ENCODE measurements at places on chromosomes 5 and 9.

DNA sequence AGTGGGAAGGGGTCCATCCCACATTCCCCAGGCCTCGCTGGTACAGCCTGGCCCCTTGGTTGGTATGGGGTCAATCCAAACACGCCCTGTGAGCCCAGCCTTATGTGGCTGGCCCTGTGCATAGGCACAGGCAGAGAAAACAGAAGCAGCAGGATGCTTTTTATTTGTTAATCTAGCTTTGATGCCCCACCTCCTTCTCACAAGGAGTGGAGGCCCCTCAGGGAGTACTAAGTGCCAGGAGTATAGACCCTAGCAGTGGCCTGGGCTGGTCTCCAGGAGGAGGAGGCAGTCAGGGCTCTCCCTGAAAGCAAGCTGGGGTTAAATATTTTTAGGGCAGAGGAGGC, 14.6 kb upstream of the TCF7 start:
- DNase-seq: no peak

GRCh38 chr5:159402856-159403255, 72.6 kb upstream of the IL12B start:
- no peak for DNase-seq

DNA sequence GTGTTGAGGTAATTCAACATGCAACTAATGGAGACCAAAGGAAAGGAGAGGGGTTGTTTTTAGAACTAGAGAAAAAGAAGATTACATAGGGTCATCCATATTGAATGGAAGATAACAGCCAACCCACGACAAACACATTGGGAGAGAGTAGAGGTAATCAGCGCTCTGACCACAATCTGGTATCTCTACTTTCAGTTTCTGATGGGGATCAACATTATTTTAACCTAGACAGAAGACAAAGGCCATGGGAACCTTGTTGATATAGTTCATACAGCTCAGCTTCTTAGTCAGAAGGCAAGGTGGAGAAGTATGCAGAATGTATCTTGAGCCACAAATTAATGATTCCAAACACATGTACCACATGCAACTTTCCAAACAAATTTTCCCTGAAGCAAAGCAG, 537.1 kb upstream of the ST8SIA4 start:
- no peak for DNase-seq

DNA sequence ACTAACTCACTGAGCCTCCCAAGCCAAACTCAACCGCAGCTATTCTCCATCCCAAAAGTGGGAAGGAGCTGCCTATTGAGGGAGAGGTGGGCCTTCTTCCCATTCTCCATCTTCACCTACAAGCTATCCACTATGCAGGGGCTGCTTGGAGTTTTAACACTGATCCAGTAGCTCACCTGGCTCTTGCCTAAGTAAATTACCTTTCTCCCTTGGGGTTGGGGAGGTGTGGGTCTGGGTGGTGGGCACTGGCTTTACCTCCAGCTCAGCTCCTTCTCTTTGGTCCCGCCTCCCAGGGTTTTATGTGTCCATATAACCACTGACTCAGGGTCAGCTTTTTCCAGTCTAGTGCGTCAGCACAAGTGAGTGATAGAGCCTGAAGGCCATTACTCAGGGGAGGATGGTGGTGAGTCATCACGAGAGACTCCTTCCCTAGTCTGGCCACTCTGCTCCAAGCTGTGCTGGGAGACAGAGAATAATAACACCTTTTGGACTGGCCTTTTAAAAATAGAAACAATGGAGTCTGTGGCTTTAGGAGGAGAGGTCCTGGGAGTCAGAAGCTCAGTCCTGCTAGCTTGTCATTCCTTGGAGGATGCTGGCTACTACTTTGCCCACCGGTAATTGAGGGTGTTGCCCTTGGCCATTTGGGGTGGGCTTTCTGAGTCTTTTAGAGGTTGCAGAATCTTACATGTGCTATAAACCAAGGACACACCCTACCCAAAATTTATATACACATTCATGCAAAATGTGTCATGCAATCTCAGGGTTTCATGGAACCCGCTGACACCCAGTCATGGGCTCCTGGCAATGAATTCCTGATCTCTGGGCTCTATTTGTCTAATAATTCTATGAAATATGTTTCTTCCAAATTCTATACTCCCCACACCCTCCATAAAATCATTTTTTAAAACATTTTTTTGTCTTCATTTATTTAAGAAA, 35.6 kb upstream of the ATP6V1G1 start:
- peak; percentile 97 for DNase-seq

- no peak for DNase-seq
Measured at GRCh38 chr9:117403403-117403811, 11.4 kb downstream of the ASTN2 start.

DNA sequence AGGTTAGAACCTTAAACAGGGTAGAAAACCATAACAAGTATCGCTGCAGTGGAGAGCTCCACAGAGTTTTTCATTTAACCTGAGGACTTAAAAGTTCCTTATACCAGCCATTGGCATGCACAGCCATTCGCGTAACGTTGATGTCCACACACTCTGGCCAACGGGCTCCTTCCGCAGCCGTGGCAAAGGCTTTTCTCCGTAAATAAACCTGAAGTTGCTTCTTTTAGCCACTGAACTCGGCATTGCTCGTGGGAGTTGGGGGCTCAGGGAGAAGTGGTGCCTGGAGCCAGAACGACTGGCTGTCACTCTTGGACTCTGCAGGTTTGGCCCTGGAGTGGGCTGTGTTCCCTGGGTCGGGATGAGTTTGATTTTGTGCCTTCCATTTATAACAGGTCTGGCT, 125.9 kb upstream of the LMX1B start:
- DNase-seq: no peak

DNA sequence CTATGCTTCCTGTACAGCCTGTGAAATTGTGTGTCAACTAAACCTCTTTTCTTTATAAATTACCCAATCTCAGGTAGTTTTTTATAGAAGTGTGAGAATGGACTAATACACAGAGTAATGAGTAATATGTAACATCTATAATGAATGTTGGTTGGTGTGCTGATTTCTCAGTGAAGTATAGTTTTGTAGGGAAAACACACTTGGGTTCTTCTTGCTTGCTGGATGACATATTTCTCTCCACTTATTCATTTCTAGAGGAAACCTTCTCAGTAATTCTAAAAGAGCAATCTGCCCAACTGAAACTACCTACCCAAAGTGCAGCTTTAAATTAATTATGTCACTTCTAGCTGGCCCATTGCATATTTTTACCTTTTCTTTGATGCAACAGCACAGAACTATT, 81.1 kb upstream of the RORB start:
- no peak for DNase-seq

GRCh38 chr5:96447949-96448348, 14.9 kb upstream of the PCSK1 start:
- DNase-seq: no peak

- DNase-seq: no peak
Measured at GRCh38 chr9:123643518-123643917, 286.4 kb downstream of the DENND1A start.

- no peak for DNase-seq
Measured at GRCh38 chr5:60820593-60821487, 23.2 kb downstream of the ELOVL7 start.

DNA sequence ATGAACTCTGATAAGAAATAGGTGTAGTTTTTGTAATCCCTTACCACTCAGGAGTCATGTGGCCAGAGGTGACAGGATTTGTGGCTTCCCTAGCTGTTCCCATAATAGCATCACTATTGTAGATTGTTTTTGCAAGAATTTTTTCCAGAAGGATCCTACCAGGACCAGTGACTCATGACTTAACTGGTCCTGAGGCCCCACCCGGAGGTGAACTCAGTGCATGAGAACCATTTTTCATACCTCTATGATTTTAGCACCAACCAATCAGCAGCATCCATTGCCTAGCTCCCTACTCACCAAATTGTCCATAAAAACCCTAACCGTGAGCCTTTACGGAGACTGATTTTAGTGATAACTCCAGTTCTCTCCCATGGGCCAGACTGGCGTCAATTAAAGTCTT, 484.8 kb downstream of the PSAT1 start:
- no peak for DNase-seq

DNA sequence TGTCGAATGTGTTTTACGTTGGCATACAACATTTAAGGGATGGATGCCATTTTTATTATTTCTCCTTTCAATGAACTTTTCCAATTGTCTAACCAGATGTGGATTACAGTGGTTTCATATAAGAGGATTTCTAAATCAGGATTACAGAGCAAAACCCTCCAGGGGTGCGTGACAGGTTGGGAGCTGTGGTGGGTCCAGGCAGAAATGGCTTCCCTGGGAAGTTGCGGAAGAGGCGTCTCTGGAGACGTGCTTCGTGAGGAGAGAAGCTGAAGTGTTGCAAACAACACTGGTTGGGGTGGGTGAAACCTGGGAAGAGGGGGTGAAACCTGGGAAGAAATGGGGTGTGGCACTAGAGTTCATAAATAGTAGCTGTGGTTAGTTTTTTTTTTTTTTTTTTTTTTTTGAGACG, 4.5 kb upstream of the RPL26L1 start:
- DNase-seq: no peak

- DNase-seq: peak; percentile 21
Measured at GRCh38 chr5:165321912-165322311, 1816.5 kb downstream of the MAT2B start.

GRCh38 chr9:99726758-99727157, 94.9 kb upstream of the NR4A3 start:
- DNase-seq: no peak

DNA sequence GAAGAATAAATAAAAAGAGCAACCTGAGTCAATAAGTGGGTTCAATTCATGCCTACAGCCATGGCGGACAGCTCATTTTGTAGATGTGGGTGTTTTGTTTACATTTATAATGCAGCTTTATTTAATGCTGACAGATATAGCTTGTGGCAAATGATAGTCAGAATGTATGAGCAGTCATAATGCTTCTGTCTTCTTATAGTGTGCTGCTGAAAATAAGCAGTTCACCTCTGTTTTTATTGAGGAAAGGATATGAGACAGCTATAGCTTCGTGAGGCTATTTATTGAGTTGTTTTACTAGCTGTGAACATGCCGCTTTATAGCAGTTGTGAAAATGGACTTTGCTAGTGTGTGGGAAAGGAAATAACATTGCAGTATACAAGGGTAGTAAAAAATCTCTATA, 147.4 kb downstream of the PBX3 start:
- no peak for DNase-seq

DNA sequence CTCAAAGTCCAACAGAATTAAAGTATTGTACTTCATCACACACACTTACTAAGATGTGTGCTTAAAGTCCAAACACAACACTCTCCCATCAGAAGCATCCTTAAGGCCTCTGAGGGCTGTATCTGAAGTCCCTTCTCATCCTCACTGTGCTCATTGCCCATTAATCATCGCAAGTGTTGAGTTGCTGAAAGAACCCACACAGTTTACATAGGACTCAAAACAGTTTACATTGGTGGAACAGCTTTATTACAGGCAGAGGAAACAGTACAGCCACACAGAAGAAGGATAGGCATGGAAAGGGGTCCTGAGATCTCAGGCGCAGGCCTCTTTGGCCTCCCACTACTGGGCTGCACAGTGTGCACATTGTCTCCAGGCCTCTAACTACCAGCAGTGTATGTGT, 113.4 kb downstream of the CMYA5 start:
- DNase-seq: no peak

DNA sequence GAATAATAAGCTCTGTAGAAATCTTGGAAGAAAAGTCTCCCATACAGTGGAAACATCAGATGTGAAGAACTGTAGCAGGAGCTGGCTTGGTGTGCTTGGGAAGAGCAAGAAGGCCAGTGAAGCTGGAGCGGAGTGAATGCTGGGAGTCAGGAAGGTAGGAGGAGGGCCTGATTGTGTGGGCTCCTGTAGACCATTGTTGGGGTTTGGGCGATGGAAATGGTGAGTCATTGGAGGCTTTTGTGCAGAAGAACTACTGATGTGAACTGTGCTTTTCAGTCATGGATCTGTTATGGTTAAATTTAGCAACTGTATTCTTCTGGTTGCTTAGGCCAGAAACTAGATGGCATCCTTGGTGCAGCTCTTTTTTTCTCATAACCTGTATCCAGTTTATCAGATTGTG, 2.3 kb downstream of the ICE1 start:
- no peak for DNase-seq

DNA sequence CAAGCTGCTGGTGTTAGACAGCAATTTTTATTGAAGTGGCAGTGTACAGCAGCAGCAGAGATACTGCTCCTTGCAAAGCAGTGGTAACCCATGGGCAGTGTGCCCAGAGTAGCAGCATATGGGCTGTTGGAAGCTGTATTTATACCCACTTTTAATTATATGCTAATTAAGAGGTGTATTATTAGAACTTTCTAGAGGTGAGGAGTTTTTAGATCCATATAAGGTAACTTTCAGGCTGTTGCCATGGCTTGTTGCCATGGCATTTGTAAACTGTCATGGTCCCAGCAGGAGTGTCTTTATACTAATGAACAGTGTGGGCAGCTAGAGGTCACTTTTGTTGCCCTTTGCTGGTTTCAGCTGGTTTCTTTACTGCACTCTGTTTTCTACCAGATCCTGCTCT, 3.7 kb upstream of the PJA2 start:
- DNase-seq: no peak

- peak; percentile 29 for DNase-seq
Measured at GRCh38 chr5:98397081-98397480, 376.4 kb upstream of the RGMB start.

DNA sequence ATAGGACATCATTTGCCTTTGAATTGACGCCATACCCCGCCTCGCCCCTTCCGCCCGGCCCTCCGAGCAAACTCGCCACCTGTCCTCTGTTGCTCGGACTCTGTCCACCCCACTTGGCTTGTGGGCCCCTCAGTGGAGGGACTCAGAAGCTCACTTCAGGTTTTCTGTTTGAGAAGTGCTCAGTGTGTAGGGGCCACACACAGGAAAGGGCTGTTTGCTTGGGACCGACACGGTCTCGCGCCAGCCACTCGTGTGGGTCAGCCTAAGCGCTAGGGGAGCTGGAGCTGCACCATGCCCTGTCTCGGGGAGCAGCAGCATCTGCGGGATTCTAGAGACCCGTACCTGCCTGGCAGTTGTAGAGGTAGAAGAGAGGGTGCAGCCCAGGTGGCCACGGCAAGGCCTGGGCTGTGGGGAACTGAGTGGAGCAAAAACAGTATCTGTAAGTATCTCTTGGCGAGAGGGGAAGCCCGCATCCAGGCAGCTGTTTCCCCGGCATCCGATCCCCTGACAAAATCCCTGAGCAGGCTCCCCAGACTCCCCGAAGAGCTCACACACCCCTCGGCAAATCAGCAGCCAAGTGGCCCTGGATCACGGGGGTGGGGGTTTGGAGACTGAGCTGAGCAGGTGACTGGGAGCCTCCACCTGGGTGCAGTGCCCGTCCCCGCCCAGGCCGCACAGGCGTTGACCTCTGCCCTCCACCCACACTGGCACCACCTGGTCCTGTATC, 52.2 kb downstream of the COL5A1 start:
- no peak for DNase-seq

DNA sequence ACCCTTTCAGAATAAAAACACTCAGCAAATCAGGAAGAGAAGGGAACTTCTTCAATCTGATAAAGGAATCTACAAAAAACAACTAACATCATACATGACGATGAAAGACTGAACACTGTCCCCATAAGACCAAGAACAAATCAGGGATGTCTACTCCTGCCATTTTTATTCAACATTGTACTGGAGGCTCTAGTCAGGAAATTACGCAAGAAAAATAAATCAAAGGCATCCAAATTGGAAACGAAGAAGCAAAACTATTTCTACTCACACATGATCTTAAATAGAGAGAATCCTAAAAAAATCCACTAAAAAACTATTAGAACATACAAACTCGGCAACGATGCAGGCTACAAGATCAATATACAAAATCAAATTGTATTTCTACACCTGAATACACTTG, 42.3 kb downstream of the IPPK start:
- DNase-seq: no peak

GRCh38 chr9:21589344-21590056, 107.4 kb upstream of the IFNE start:
- no peak for DNase-seq
